ENCODE measurements at places on chromosomes 2 and 18. TPM values are rescaled to one million over a fixed set of nuclear protein-coding genes. Genes with fewer than 3 reads are reported as not detected.

Gene HOXD10
- total RNA-seq = 2.3 TPM

Gene DPYSL5
- not detected for total RNA-seq

Gene ATOH8
- total RNA-seq = 4.5 TPM

Gene MYO1B
- total RNA-seq = 86.9 TPM

Gene WNT10A
- total RNA-seq = not detected

Gene TCF4
- 68.4 TPM for total RNA-seq

Gene SP140
- 2.6 TPM for total RNA-seq

Gene SERPINB7
- 136 TPM for total RNA-seq

Gene HOXD9
- total RNA-seq = 0.75 TPM

Gene SERPINB11
- total RNA-seq = not detected

Gene LDLRAD4
- 0.22 TPM for total RNA-seq

Gene HOXD11
- total RNA-seq = 3.0 TPM

Gene FMNL2
- 35.4 TPM for total RNA-seq

Gene SCN7A
- 0.12 TPM for total RNA-seq

Gene CCDC102B
- 13.4 TPM for total RNA-seq

Gene KCTD1
- 11.2 TPM for total RNA-seq

Gene ZSWIM2
- 0.62 TPM for total RNA-seq

Gene C2orf15
- not detected for total RNA-seq

Gene SLC30A3
- total RNA-seq = 0.87 TPM

Gene SGPP2
- not detected for total RNA-seq

Gene RAD51AP2
- total RNA-seq = not detected

Gene DGUOK
- 55.7 TPM for total RNA-seq

Gene CFAP53
- total RNA-seq = 1.1 TPM

Gene AGXT
- total RNA-seq = under 0.01 TPM

Gene STK16
- 48.9 TPM for total RNA-seq

Gene SDC1
- 117 TPM for total RNA-seq

Gene CCDC178
- total RNA-seq = 2.7 TPM

Gene CD302
- 7.1 TPM for total RNA-seq

Gene G6PC2
- not detected for total RNA-seq

Gene LOXHD1
- not detected for total RNA-seq

Gene LRRC30
- total RNA-seq = not detected

Gene PLEK
- under 0.01 TPM for total RNA-seq
